ENCODE measurements at places on chromosomes 16 and 17.

- DNase-seq, result peak; percentile 85
These were observed 14.1 kb downstream of the CFAP20 start for GRCh38 chr16:58114827-58115825.

DNA sequence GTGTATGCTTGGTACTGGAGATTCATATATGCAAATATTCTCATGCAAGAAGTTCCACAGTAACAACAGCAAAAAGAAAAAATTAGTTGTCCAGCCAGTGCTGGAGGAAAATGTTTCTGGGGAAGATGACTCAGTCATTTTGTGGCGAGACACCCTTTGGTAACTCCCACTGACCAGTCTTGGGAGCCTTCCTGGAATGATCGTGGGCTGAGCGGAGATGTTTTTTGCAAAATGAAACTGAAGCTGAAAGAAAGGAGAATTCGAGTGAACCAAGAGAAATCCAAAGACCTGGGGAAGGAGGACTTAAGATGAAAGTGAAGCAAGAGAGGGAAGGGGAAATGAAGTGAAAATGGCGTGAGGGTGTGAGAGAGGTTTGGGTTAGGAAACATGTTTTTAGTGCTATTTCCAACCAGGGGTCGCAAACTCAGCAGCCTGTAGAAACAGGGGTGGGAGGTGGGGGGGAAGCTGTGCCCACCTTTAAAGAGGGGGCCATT lies 5.2 kb downstream of the ITPRIPL2 start:
- DNase-seq, result peak; percentile 97

DNA sequence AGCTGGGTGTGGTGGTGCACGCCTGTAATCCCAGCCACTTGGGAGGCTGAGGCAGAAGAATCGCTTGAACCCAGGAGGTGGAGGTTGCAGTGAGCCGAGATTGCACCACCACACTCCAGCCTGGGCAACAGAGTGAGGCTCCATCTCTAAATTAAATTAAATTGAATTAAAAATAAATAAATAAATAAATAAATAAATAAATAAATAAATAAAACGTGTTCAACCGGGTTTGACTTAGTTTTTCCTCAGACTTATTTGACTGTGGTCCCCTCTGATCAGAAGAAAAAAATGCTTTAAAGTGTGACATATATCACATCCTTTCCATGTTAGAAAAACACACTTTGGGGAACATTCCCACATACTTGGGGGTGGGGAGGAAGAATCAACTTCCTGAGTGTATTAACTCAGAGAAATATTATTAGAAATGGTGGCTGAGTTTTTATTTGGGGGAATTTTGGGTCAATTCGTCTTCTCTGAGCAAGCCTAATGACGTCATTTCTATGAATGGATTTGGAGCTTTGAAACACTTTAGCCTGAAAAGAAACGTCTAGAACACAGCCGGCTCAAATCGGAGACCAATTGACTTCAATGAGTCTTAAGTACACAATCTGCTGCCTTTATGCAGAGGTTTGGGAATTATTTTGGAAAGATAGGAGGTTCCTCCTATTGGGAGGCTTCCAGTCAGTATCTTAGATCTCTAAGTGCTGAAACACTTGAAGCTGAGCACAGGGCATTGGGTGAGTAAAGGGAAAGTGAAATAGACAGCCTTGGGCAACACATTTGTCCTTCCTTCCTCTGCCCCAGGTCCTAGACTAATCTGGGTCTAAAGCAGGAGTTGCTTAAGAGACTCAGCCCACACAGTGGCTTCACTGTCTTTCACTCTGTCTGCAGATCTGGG lies 132.6 kb downstream of the PITPNC1 start:
- peak; percentile 23 for DNase-seq

GRCh38 chr17:73801455-73802100 lies 157.3 kb upstream of the SDK2 start:
- no peak for DNase-seq

GRCh38 chr16:67459066-67459860 lies 21.7 kb downstream of the ATP6V0D1 start:
- no peak for DNase-seq

DNA sequence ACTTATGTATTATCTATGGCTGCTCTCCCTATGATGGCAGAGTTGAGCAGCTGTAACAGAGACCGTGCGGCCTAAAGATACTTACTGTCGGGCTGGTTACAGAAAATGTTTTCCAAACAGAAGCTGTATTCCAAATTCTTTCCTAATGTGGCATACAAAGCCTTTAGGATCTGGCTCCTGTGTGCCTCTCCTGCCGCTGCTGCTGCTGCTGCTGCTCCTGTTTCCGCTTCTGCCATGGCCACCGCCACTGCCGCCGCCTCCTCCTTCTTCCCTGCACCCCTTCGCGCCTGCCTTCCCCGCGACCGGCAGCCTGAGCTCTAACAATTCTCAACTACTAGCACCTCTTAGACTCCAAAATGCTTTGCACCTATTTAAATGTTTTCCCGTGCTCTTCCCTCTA lies 263.9 kb upstream of the TBX2 start:
- no peak for DNase-seq

- no peak for DNase-seq
These were observed 72.7 kb upstream of the TNRC6C start for GRCh38 chr17:77885678-77886386.

GRCh38 chr16:3094289-3095027 lies 4.6 kb downstream of the ZSCAN10 start:
- peak; percentile 61 for DNase-seq
